NCI-H1105 treated with DMSO at 0.1 percent for 48 hours (cell line): ENCODE measurements at places on chromosomes 5 and 9.

GRCh38 chr5:36670548-36670947 lies 64.1 kb downstream of the SLC1A3 start:
- no peak for DNase-seq

GRCh38 chr9:5949103-5949699 lies 58.5 kb downstream of the MLANA start:
- DNase-seq = no peak

DNA sequence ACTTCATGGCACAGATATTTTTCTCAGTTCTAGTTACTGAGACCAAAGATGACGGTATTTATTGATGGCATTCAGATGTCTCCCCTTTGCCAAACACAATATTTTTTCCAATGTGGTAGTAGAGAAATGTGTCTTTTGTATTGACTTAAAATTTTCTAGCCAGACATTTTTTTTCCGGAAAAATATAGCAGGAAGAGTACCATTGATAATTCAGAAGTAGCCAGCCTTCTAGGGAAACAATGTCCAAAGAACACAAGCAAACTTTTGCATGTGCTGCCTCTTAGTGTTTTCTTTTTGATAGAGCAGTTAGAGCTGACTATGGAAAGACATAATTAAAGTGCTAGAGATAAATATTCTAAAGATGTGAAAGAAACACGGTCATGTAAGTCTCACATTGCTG lies 231.4 kb downstream of the MARCHF11 start:
- DNase-seq = no peak

GRCh38 chr9:129419382-129419899 lies 201.5 kb downstream of the C9orf50 start:
- DNase-seq = no peak

DNA sequence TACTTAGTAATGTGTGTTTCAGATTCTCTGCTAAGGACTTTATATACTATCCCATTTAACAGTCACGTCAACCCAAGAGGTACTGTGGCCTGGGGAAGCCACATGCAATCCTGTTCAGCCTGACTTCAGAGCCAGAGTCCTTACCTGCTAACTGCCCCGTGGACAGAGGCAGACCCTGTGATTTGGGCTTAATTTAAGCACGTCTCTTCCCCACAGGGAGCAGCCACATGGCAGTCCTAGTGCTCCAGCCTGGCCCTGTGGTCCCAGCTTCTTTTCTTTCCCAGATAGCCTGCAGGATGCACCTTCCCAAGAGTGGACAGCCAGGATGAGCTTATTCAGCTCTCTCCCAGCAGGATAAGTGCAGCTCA lies 71.5 kb downstream of the PDE8B start:
- no peak for DNase-seq

- no peak for DNase-seq
Observed at GRCh38 chr9:82677086-82677485, 385.9 kb downstream of the RASEF start.

DNA sequence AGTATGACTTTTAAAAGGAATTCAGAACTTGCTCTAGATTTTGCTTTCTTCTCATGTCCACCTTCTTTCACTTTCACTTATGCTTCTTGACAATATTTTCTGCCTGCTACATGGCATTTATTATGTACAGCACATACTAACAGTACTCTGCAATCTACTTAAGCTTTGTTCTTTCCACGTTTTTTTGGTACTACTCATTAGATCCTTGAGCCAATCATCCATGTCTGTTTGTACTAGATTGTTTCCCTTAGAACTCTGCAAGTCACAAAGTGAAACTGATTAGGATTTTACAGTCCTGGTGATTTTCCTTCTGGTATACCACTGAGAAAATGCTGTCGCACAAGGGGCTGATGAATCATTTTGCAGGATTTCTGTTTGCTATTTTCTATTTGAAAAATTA lies 78.3 kb downstream of the PARP8 start:
- DNase-seq = no peak

- no peak for DNase-seq
Observed at GRCh38 chr5:139864716-139865483, 69.3 kb downstream of the PSD2 start.

DNA sequence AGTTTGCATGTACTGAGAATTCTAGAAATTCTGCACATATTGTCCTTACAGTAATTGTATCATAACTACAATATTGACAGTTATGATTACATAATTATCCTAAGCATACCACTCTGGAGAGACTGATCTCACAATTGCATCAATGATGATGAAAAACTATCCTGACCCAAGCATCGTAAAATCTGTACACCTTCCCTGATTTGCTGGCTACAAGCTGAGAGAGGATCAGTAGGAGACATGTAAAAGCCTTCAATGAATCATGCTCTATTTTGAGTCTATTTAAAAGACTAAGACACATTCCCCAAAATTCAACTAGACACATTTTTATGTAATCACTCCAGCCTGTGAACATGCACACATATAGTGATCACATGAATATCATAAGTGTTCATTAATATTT lies 1833.8 kb downstream of the EFNA5 start:
- no peak for DNase-seq

GRCh38 chr5:54988218-54988617 lies 2.8 kb upstream of the ESM1 start:
- DNase-seq = no peak

GRCh38 chr5:37694867-37695266 lies 145.0 kb downstream of the GDNF start:
- DNase-seq = no peak

GRCh38 chr5:170067152-170067551 lies 38.5 kb upstream of the FOXI1 start:
- no peak for DNase-seq

DNA sequence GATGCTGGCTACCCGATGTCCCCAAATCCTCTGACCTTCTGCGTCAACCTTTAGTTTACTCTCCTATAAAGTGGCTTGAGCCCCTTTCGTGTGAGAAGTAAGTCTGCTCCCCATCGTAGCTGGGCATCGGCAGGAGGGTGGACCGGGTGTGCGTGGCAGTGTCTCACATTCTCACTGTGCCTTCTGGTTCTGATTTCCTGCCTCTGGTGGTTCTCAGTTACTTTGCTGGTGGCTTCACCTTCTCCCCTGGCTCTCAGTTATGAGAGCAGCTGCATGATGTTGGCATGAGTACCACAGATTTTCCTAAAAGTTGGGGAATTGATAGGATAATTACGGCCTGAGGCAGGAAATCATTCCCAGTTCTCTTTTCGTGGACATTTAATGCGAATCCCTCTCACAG lies 47.0 kb upstream of the RPS23 start:
- no peak for DNase-seq
